ENCODE measurements at places on chromosomes 6 and 20. TPM values are rescaled to one million over a fixed set of nuclear protein-coding genes. Genes with fewer than 3 reads are reported as not detected.

The DLK2 gene
- total RNA-seq = 1.6 TPM

The ECT2L gene
- under 0.01 TPM for total RNA-seq

The MYB gene
- total RNA-seq = 0.52 TPM

The NKX2-2 gene
- total RNA-seq = not detected

The RFX6 gene
- total RNA-seq = not detected

The LPA gene
- total RNA-seq = not detected

The MAS1 gene
- total RNA-seq = under 0.01 TPM

The TOX2 gene
- not detected for total RNA-seq

The TRIM31 gene
- not detected for total RNA-seq

The HLA-DOB gene
- not detected for total RNA-seq

The PNLDC1 gene
- not detected for total RNA-seq

The KCNQ2 gene
- total RNA-seq = 1.6 TPM

The CLDN20 gene
- not detected for total RNA-seq

The PLCB4 gene
- total RNA-seq = 6.3 TPM

The SCUBE3 gene
- total RNA-seq = 0.52 TPM

The SLC32A1 gene
- not detected for total RNA-seq

The C6orf15 gene
- not detected for total RNA-seq

The PRKN gene
- total RNA-seq = 16.7 TPM

The SFT2D1 gene
- 20.9 TPM for total RNA-seq

The KHDC1L gene
- not detected for total RNA-seq

The BPIFA1 gene
- not detected for total RNA-seq

The LAMA5 gene
- total RNA-seq = 14.1 TPM

The INSM1 gene
- not detected for total RNA-seq

The CST11 gene
- not detected for total RNA-seq

The RAET1E gene
- 1.0 TPM for total RNA-seq

The L3MBTL1 gene
- 7.8 TPM for total RNA-seq

The SEMG1 gene
- total RNA-seq = not detected

The FAM217A gene
- total RNA-seq = not detected

The SIRPB1 gene
- total RNA-seq = 3.7 TPM

The CAGE1 gene
- total RNA-seq = not detected

The MOCS1 gene
- 6.8 TPM for total RNA-seq

The C20orf204 gene
- total RNA-seq = 0.52 TPM

All from skeletal muscle tissue (tissue), 5 donors.